NCI-H1092 (cell line): ENCODE measurements at places on chromosomes 6 and 20.

DNA sequence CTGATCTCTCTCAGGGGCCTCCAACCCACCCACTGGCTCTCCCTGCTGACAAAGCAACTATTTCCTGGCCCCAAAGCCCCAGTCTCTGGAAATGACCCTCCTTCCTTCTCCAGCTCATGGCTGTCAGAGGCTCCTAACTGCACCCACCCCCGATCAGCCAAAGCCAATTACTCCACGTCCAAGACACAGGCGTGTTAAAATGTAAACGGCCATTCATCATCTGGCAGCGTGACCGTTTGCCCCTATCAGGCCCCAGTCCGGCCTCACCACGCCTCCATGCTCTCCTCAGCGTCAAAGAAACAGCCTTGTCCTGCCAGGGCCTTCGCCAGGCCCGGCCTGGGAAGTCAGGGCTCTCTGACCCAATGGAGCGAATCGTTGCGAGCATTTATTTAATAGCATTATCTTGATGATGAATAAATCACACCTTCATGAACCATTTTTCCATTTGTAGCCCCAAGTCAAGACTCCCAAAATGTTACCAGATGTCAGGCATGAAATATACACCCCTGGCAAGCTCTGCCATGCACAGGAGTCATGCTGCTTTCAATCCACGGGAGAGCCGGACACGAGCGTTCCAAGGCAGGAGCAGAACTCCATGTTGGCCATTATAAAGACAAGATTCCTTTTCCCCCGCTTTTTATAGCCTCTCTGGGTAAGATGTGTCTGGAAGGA is 17.7 kb downstream of the RIPOR3 start:
- no peak for DNase-seq

GRCh38 chr6:169858935-169859351 is 107.5 kb downstream of the ERMARD start:
- no peak for DNase-seq

GRCh38 chr20:53929974-53930650 is 140.3 kb downstream of the BCAS1 start:
- no peak for DNase-seq

GRCh38 chr20:34345402-34345736 is 17.7 kb upstream of the ITCH start:
- no peak for DNase-seq
